ENCODE measurements at places on chromosomes 11 and 22.
A peak's percentile ranks its signal among the peaks of the same experiment; 100 is the strongest.

DNA sequence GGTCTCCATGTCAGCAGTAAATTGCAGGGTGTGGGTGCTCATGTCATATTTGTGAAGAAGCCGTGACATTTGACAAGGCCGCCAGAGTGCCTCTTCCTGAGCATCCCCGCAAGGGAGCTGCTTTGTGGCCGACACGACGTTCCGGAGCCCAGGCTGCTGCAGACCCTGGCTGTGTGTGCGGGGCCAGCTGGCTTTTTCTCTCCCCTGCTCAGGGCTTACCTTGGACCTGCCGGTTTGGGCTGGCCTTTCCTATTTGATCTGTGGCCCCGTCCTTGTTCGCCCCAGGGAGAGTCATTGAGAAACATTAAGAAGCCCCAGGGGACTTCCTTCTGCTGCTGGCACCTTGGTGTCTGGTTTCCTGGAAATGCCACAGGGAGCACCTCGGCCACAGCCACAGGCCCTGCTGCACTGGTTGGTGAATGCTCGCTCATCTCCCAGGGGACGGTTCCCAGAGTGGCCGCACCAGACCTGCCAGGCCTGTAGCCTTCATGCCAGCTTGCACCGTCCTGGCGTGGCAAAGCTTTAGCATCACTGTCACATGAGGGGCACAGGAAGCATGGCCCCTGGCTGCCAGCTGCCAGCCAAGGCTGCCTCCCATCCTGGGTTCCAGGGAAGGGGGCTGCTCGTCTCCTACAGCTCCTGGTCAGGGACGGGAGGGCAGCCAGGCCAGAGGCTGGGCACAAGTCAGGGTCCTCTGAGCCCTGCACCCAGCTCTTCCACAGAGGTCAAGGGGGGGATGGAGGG lies 5.4 kb downstream of the GRK2 start:
- DNase-seq: no peak

GRCh38 chr11:74316772-74317505 lies 5.5 kb upstream of the P4HA3 start:
- DNase-seq: no peak

GRCh38 chr11:65884716-65885092 lies 3.6 kb downstream of the FIBP start:
- peak; percentile 33 for DNase-seq

GRCh38 chr11:130315354-130315970 lies 745 bp upstream of the ZBTB44 start:
- no peak for DNase-seq

Measured in NCI-H524 (cell line).